Coronary artery (tissue), 2 donors: ENCODE measurements at places on chromosomes 3 and 15.
A peak's percentile ranks its signal among the peaks of the same experiment; 100 is the strongest.

GRCh38 chr3:72582211-72582878, 265.9 kb downstream of the SHQ1 start:
- no peak for DNase-seq

- DNase-seq = no peak
These were observed 17.8 kb downstream of the RUBCN start for GRCh38 chr3:197718891-197719290.

- peak; percentile 54 for DNase-seq
These were observed 69.7 kb downstream of the SCN5A start for GRCh38 chr3:38579551-38580449.

DNA sequence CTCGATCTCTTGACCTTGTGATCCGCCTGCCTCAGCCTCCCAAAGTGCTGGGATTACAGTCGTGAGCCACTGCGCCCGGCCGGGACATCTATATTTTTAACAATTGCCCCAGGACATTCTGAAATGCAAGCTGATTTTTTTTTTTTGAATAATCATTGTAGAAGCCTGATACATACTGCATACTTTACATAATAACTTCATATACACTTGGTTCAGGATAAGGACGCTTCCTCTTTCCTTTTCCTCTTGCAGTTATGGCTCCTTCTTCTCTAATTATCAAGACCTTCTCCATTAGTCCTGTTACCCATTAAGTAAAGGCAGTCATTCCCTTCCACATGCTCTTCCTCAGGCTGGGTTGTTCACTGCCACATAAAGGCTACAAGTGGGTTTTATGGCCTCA, 58.3 kb downstream of the SLCO3A1 start:
- no peak for DNase-seq

- no peak for DNase-seq
These were observed 6.8 kb upstream of the ADAMTS17 start for GRCh38 chr15:100348578-100348977.

GRCh38 chr3:23926736-23927135, 9.8 kb downstream of the RPL15 start:
- DNase-seq = no peak

GRCh38 chr3:177245250-177245649, 48.0 kb upstream of the TBL1XR1 start:
- DNase-seq = no peak

GRCh38 chr3:133955892-133956291, 60.2 kb upstream of the RAB6B start:
- DNase-seq = no peak

DNA sequence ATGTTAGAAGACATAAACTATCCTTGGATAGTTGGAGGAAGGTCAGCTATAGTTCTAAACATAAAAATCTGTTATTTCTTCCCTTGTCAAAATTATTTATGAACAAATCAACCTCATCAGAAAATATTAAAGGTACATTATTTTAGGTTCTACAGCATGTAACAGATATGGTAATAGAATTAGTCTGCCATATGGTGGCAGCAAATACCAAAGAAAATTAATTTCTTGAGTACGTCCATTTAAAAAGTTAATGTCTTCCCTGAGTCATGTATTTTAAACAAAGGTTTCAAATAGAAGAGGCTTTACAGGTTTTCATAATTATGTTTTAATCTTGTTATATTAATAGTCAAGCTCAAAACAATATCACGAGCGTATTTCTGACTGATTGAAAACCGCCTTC, 17.9 kb upstream of the ANKRD28 start:
- no peak for DNase-seq

GRCh38 chr15:38260077-38260476, 7.4 kb downstream of the SPRED1 start:
- DNase-seq = no peak

DNA sequence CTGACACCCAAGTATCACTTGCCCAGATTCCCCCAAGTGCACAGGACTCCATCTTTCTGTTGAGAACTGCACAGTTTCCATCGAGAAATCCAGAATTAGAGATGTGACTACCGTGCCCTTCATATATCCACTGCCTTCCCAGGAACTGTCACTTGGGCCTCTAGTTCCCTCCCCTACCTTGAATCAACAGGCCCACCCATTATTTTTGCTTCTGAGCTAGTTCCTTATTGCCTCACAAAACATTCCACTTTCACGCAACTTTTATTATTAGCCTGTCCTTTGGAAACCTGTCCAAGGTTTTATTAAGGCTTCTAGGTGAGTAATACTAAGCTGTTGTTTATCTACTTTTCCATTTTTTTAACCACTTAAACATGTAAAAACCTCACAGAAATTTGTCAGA, 17.1 kb upstream of the SLC30A4 start:
- DNase-seq = no peak

DNA sequence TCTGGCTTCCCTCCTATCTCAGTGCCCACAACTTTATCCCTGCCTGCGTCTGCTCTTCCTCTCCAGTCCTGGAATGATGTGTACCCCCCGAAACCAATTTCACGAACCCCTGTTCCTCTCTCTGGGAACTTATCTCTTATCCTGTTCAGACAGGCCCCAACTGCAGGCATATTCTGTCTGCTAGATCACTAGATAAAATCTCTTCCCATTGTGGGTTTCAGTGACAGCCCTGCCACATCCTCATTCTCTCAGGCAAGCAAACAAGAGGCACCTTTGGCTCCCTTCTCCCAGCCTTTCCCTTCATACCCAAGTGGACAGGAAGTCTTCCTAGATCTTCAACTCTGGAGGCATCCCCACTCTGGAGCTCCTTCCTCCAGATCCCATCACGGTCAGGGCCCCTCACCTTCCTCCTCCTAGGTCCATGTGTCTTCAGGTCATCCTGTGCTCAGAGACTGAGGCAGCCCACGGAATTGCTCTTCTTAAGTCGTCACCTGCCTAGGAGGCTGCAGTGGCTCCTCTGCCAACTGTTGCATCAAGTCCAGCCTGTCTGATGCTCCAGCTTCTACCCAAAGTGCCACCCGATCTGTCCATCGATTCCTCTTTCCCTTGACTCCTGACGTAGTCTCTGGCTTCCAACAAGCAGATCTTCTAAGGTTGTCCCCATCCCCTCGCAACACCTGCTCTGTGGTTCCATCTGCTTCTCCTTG, 190.8 kb downstream of the SLCO3A1 start:
- no peak for DNase-seq

- DNase-seq = no peak
These were observed 46.9 kb downstream of the IFT57 start for GRCh38 chr3:108175352-108175751.

DNA sequence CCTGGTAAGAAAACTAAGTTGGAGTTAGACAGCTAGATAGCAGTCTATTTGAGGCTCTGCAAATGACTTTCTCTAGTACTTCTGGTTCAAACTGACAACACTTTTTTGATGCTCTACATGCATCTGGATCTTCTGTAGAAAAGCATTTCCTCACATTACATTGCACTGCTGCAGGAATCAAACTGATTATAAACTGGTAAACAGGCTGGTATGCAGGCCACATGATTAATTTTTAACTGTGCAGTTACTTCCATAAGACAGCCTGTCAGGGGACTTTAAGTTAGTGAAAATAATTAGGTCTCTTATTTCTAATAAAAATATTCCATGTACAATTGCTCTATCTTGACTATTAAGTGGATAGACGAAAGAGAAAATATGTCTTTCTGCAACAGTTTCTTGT, 550.0 kb upstream of the ALCAM start:
- no peak for DNase-seq

DNA sequence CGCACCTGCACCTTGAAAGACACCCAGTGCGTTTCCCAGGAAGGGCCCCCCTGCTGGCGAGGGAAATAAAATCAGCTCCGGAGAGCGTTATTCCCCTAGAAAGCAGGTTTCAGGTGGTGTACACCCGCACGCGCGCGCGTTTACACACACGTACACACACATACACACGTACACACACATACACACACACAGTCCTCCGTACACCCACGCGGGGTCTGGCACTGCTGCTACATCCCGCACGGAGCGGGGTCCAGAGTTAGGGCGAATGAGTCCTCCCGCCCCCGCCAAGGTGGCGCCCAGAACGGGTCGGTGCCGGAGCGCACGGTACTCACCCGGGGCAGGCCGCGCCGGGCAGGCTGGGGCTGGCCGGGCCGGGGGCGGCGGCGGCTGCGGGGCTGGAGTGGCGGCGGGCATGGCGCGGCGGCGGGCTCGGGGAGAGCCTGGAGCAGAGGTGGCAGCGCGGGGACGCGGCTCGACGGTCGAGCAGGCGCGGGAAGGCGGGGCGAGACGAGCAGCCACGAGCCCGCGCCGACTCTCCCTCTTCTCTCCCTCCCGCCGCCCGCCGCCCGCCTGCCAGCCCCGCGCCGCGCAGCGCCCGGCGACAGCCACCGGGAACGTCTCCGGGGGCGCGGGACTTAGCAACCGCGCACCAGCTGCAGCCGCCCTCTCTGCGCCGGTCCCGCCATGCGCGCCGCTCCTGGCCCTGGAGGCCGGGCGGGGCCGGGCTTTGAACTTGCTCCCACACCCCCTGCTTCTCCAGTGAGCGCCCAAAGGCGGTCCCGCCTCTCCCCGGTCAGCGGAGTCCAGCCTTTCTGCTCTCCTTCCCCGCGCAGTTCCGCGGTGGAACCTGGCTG, at the start of gene DCLK3:
Gene DCLK3, minus strand, starts transcription at position 704 of the 854 bp plus-strand sequence. Its CDS starts 290 bp downstream, at position 414.
- no peak for DNase-seq

- no peak for DNase-seq
These were observed 57.5 kb downstream of the USF3 start for GRCh38 chr3:113638910-113639309.

DNA sequence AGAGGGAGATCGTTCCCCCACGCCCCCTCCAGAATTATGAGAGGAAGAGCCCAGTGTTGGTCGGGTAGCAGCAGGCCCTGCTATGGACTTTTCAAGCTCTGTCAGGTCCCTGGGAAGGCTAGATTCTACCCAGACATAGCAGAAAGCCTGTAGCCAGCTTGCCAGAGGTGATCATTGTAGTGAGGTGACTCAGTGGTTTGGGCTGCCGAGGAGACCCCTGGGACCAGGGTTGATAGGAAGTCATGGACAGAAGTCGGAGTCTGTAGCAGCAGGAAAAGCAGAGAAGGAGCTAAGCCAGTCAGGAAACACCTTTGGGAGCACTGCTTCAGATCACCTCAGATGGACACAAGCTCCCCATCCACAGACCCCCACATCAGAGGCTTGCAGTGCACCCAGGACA, 67.7 kb downstream of the CCNL1 start:
- DNase-seq = no peak

DNA sequence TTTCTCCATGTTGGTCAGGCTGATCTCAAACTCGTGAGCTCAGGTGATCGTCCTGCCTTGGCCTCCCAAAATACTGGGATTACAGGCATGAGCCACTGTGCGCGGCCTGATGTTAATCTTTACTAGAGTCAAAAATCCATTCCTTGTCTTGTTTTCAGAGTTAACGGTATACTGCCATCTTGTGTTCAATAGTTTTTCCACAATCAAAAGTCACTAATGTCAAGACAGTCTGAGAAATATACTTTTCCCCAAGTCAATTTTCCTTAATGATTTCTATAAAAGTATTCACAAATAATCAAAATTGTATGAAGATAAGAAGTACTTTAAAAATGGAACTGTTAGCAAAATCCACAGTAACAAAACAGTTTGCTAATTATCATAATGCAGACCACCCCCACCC, 8.5 kb downstream of the CRBN start:
- DNase-seq = no peak

DNA sequence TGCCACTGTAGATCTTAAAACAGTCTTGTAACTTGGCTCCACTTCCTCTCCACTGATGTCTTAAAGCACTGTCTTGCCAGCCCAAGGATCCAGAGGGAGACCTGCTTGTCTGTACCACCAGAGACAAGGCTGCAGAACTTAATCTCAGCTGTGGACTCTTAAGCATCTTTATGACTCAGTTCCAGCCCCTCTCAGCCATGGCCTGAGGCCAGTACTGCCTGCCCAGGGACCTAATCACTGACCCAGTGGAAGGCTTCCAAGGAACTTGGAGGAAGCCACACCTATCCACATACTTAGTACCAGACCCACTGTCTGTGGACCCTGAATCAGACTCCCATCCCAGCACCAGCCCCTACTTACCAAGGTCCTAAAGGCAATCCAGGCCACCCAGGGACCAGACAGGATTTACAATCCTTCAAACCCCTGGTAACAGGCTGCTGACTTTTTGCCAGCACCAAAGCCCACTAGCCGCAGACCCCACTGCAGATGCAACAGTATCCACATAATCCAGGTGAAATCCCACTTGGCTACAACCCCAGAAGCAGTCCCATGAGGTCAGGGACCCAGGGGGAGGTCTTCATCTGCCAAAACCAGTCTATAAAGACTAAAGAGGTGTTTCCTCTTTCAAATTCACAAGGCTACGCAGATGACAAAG, 41.9 kb upstream of the PRR20G start:
- no peak for DNase-seq

- no peak for DNase-seq
These were observed 365.7 kb downstream of the GABRG3 start for GRCh38 chr15:27336676-27337075.

DNA sequence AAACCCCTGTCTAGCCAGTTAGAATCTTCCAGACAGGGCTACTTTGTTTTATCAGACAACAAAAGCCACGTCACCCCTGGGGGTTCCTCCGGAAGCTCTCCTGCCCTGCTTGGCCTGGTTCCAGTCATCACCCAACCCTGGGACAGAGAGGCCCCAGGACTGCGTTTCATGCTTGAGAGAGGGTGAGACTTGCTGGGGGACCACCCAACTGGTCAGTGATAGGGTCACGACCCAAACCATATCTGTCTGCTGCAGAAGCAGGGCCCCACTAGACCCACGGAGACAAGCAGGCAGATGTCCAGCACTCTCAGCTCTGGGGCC, 1.2 kb downstream of the NT5DC2 start:
- DNase-seq = peak; percentile 81

GRCh38 chr3:63042833-63043232, 167.6 kb upstream of the CADPS start:
- no peak for DNase-seq

- no peak for DNase-seq
These were observed 496.8 kb upstream of the ARRDC4 start for GRCh38 chr15:97463696-97464095.

DNA sequence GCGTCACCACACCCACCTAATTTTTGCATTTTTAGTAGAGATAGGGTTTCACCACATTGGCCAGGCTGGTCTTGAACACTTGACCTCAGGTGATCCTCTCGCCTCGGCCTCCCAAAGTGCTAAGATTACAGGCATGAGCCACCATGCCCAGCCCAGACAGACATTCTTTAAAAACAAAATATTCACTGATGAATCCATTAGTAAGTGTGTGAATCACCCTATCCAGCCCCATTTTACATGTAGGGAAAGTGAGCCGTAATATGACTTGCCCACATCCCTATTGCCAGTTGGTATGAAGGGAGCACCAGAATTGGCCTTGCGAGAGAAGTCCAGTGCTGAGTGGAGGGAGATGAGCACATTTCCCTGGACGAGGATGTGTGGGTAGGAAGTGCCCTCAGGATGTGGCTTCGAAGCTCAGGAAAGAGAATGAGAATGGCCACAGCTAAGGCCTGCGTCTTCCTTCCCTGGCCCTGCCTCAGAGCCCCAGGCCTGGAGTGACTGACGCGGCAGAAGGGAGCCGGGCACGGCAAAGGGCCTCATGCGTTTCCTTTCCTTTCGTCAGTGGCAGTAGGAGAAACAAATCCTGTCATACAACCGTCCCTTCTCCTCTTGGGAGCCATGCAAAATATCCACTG, 28.3 kb upstream of the ETV5 start:
- peak; percentile 36 for DNase-seq
